Activated CD4-positive, alpha-beta T cell treated with anti-CD3 and anti-CD28 coated beads, Interleukin-2, Interleukin-6, amounts not matched to agents 100 ng/mL and 50 ng/mL, durations not matched to agents 16 hours and 8 hours (primary cell): ENCODE measurements at places on chromosomes 2 and 18.

GRCh38 chr18:48536516-48536915, 2.3 kb upstream of the CTIF start:
- no peak for DNase-seq

GRCh38 chr2:169080250-169081069, 11.1 kb downstream of the DHRS9 start:
- DNase-seq, result no peak

DNA sequence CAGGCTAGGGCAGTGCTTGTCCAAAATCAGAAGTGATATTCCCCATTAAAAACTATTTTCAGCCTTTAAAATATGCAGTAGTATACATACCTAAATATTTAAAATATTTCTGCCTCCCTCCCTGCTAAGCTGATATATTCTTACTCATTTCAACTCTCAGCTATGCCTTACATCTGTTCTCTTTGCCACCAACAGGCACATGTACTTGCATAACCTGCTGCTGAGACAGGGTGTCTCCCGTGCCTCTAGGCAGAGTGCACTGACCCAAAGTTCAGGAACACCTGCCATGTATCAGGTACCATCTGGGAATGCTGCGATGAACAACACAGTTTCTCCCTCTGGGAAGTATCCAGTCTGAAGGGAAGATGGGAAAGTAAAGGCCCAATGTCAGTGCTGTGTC, 91.7 kb downstream of the STK39 start:
- no peak for DNase-seq

- DNase-seq, result no peak
Measured at GRCh38 chr18:63100630-63101055, 218.9 kb downstream of the BCL2 start.

GRCh38 chr2:219335373-219335786, 2.8 kb upstream of the RESP18 start:
- DNase-seq, result no peak

DNA sequence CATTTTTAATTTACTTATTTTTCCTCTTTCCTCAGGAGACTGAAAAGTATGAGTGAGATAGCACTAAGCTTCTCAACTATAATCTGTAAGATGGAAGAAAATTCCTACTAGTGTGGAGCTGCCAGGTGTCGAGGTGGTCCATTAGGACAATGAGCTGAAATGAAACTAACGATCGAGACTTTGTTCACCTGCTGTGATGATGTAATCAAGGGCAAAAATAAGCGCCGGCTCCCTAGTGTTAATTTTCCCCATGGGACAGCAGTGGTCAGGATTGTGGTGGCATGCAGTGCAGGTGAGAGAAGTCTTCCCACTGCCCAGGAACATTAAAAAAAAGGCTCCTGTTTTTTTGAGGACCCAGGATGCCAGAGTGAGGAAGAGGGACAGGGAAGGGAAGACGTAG, 859.1 kb upstream of the GCFC2 start:
- no peak for DNase-seq

DNA sequence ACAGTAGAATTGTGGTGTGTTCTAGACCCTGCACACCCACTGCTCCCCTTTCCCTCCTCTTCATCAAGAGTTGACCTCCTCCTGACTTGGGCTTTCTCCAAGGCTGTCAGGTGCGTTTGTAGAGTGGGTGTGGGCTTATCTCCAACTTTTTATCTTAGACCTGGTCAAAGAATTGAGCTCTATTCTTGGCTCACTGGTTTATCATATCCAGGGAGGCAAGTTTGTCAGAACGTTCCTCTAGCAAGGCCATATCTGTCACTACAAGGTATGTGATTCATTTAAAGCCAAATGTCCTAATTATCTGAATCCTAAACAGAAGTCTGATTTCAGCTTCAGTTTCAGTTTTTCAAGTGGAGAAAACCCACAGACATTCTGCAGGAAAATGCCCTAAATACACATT, 117.1 kb upstream of the MGAT5 start:
- no peak for DNase-seq

- DNase-seq, result no peak
Measured at GRCh38 chr2:59939236-59939635, 614.2 kb downstream of the BCL11A start.

DNA sequence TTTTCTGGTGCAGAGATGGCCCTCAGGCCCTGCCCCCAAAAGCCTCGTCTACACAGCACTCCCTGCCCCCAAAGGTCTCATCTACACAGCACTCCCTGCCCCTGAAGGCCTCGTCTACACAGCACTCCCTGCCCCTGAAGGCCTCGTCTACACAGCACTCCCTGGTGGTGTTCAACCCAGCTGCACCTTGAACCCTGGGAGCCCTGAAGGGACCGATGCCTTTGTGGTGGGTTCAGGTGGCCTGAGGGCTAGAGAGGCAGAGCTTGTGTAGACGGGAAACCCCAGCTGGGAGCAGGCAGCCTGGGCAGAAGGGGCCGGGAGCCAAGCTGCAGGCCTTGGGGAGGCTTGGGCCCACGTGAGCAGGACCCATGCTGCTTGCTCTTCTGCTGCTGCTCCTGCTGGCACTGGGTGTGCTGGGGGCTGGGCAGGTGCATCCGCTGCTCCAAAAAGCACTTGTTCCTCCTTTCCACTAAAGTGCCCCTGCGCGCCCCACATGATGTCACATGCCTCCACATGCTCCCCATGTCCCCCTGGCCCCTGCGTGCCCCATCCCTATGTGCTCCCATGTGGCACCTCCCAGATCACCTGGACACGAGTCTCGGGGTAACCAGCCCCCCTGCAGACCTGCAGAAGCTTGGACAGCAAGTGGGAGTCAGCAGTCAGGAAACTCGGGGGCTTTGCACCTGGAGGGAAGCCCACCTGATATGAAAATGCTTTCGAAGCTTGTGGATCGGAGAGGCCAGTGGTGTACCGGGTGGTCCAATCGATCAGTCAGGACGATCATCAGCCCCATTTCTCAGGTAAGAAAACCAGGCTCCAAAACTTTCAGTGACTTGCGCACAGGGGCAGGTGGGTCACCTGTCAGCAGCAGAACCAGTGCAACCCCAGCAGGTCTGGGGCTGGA, 94.9 kb upstream of the CTDP1 start:
- no peak for DNase-seq

- DNase-seq, result no peak
Measured at GRCh38 chr2:144780983-144781382, 261.1 kb upstream of the ZEB2 start.

DNA sequence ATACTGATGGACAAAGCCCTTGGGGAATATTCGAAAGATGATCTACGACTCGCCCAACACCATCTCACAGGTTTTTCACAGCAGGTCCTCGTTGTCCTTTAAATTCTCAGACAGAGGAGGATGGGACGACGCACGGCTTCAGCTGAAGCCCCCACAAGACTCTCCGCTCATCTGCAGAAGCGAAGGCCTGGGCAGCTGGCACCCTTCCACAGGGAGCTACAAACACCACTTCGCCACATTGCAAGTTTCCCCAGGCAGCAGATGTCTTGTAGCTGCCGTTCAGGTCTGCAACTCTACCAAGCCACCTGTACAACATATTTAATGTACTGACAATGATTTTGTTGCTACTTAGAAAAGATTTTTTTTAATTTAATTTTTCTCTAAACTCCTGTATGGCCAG, 642.9 kb downstream of the ZEB2 start:
- no peak for DNase-seq

GRCh38 chr2:121094845-121095244, 190.2 kb downstream of the TFCP2L1 start:
- no peak for DNase-seq
